ENCODE measurements at places on chromosomes 2 and 18.

DNA sequence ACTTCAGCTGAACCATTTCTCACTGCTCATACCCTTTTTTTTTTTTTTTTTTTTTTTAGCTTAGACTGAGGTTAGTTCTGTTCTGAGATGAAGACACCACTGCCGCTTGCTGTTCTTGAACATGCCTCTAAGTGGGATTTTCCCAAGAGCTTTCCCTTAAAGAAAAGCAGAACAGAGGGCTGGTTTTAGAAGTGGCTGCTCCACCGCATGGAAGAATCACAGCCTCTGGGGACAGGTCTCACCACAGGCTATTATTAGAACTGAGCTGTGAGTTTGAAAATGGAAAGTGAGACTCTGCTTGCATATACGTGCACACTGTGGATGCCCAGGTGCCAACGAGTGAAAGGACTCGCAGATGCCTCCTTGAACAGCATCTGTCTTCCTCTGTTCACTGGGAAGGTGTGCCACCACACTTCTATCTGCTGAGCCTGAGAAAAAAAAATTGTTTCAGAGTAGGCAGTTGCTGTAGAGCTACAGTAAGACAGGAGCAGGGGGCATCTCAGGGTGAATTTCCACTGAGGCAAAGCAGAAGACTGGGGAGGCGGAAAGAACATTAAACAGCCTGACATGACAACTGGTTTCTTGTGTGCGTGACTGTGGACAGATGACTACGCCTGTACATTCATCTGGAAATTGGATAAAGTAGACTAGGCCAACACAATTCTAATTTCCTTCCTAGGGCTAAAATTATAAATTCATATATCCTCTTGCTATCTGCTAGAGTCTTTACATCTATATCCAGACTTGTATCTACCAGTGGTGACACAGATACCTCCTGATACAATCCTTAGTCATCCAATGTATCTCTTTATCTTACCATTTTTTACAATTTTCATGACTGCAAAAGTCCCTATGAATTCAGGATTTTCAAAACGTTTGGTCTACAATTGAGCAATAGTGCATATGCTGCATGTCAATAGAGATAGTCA lies 1045.7 kb upstream of the CELF4 start:
- DNase-seq: no peak

GRCh38 chr18:65768120-65768778 lies 17.4 kb downstream of the CDH7 start:
- no peak for DNase-seq

- DNase-seq: no peak
Observed at GRCh38 chr2:118224895-118225311, 136.6 kb downstream of the INSIG2 start.

DNA sequence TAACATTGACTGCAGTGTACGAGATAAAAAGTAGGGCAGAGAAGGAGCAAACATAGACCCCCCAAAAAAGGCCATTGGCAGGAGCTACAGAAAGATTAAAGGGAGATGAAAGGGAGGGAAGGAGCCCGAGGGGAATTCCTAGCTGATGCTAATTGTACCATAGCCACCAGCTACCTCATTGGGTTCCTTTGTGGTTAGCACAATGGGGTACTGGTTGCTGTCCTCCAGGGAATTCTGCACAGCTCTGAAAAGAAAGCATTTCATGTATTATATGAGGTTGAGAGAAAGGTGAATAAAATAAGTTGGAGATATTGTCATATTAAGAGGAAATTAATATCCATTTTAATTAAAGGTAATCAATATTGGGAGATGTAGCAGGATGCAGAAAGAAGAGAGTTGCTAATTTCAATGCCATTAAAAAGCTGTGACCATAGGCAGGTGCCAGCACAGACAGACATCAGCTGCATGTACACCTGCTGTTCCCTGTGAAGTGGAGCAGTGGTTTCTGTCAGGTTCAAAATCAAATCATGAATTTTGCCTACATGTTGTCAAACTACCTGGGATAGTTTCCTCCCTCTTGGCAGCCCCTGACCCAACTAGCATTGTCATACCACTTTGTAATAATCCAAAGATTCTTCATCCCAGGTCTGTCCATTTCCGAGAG lies 185.4 kb upstream of the DLGAP1 start:
- DNase-seq: no peak

DNA sequence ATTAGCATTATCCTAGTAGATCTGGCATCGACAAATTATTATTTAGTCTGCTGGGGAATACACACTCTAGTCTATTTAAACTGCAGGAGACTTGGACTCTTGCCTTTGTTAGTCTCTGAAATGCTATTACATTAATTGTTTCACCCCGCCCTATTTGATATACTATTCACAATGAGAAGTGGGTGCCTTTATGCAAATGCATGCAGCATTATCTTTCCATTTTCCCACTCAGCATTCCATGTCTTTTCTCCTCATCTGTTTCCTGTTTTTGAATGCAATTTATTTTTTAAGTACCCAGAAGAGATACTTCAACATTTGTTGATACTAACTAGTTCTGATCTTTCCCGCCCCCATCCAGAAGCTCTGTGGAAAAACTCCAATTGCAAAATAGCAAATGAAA lies 395.3 kb upstream of the NXPH2 start:
- no peak for DNase-seq

- DNase-seq: no peak
Observed at GRCh38 chr2:231663458-231664212, 44.7 kb upstream of the PTMA start.

- no peak for DNase-seq
Observed at GRCh38 chr2:88845772-88846661, 154.5 kb downstream of the RPIA start.

- no peak for DNase-seq
Observed at GRCh38 chr2:224055101-224055500, 16.0 kb upstream of the SERPINE2 start.
